Keratinocyte (primary cell): ENCODE measurements at places on chromosomes 1 and 21. TPM values are rescaled to one million over a fixed set of nuclear protein-coding genes. Genes with fewer than 3 reads are reported as not detected.

LRIF1 gene
- polyA plus RNA-seq, result 9.0 to 12.0 TPM (median 9.1 TPM) in 3 replicates

DNA sequence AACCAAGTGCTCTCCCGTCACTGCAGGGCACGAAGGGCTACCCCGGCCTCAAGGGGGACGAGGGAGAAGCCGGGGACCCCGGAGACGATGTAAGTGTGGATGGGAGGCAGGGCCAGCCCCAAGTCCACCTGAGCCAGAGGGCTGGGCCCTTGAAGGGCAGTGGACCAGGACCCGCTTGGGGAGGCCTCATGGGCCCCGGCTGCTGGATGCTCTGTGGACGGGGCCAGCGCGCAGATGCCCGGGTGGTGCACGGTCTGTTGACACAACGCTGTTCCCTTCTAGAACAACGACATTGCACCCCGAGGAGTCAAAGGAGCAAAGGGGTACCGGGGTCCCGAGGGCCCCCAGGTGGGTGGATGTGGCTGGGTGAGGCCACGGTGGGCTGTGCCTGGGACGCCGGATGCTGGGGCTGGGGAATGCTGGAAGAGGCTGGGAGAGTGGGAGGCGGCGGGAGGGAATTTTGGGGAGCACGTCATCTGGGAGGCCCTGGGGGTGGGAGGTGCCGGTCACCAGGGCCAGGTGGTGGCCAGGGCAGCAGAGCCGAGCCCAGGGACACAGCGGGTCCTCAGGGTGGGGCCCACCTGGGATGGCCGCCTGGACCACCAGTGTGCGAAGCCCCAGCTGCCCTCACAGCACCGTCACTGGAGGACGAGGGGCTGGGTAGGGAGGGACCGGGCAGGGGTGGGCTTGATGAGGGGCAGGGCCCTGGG lies 17.5 kb downstream of the COL6A1 start:
- no peak for DNase-seq

- DNase-seq, result no peak
Observed at GRCh38 chr1:76106719-76107235, 32.2 kb downstream of the ST6GALNAC3 start.

- DNase-seq, result no peak
Observed at GRCh38 chr1:165449131-165449530, 4.2 kb upstream of the RXRG start.

DNM3 gene
- 1.6 to 2.0 TPM (median 1.9 TPM) in 3 replicates for polyA plus RNA-seq

KCNT2 gene
- 0.01 TPM in 1 of 3 replicates, not detected in the others for polyA plus RNA-seq

GRCh38 chr1:58968360-58968952 lies 184.6 kb upstream of the JUN start:
- no peak for DNase-seq

- no peak for DNase-seq
Observed at GRCh38 chr1:28601696-28602095, 9.6 kb downstream of the RAB42 start.

DNA sequence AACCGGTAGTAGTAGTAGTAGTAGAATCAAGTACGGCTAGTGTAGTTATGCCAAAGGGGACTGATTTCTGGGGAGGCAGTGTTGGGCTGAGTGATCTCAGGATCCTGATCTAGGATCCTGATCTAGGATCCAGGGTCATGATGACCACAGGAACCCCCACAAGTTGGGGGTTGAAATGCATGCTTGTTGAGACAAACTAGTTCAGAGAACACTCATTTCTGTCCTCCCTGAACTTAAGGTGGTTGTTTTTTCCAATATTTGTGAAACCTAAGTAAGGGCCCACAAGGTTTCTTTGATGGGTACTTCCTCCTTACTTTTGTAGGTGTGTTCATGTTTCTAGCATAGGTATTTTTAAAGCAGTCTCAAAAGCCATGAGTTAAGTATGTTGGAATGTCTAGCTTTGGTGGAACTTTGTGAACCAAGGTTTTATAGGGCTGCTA lies 33.9 kb upstream of the PDC start:
- DNase-seq, result no peak

NUF2 gene
- 1.2 to 10.6 TPM (median 5.1 TPM) in 3 replicates for polyA plus RNA-seq

TAS1R1 gene
- polyA plus RNA-seq, result not detected in 3 replicates

COL11A1 gene
- 0.06 to 0.37 TPM (median 0.06 TPM) in 3 replicates for polyA plus RNA-seq

TRIM58 gene
- polyA plus RNA-seq, result 0.09 to 0.29 TPM (median 0.14 TPM) in 3 replicates

GRCh38 chr1:229434641-229435051 lies 752 bp upstream of the ACTA1 start:
- DNase-seq, result no peak

DNA sequence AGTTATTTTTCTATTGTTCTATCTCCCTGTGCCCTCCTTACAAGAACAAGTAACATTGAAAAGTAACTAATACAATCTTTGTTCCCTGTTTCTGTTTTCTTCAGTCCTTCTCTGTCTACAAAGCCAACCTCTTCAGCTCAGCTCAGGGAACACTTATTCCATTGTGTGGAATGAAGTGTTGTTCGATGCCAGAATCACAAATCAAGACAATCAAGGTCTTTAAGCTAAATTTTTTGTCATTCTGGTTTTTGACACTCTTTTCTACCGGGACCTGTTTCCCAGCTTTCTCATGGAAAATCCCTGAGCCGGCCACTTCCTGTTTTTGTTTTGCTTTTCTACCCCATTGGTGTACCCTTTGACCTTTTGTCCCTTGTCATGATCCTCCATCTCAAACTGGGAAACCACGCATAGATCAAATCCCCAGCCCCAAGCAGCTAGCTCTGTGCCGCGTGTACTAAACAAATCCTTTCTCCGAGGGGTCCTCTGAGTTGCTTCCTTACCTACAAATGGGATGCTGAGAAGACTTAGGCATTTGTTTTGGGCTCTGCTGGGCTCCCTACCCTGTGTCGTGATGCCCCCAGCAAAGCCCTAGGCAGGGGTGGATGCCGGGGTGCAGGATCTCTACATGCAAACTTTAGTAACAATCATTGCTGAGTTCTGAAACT lies 141.8 kb downstream of the TOMM20 start:
- no peak for DNase-seq

OR2L3 gene
- polyA plus RNA-seq, result not detected in 3 replicates

DNA sequence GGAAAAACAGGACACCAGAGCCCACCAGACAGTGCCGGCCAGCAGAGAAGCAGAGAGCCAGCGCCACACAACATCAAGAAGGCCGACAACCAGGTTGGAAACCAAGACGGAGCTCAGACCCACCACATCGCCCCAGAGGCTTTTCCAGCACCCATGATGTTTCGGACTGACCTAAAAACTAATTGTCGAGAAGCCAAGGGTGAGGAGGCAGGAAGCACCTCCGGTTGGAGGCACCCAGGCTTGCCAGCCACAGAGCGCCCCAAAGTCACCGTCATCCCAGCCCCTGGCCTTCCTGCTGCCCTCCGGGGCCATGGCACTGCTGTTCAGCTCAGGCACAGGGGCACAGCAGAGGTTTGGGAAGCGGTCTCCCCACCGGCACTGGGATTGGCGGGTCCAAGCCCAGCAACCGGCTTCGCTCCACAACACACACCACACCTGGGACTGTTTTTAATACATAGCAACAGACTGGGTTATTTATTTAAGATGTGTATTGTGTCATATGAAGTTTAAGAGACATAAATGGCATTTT lies 67.2 kb downstream of the SLC37A1 start:
- DNase-seq, result no peak

DNA sequence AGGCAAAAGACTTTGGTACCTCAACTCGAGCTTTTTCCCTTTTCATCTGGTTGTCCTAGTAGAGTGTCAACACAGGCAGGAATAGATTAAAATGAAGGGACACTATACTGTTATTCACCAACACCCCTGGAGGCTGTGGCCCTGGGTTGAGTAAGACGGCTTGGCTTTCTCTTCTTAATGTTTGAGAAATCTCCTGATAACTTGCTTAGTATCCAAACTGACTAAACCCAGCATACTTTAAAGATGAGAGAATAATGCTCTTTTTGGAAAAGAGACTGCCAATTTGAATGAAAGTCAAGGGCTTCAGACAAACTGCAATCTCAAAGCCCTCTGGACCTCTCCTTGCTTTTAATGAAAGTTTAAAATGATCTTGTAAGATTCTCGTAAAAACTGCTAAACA lies 2.6 kb upstream of the SLC30A1 start:
- no peak for DNase-seq

GRCh38 chr1:90994461-90994860 lies 27.4 kb downstream of the ZNF644 start:
- DNase-seq, result no peak

PYGO2 gene
- polyA plus RNA-seq, result 15.1 to 22.3 TPM (median 15.9 TPM) in 3 replicates

SLC1A7 gene
- polyA plus RNA-seq, result not detected in 3 replicates

GRCh38 chr1:240998024-240998423 lies 359.0 kb downstream of the RGS7 start:
- DNase-seq, result no peak

CENPL gene
- polyA plus RNA-seq, result 4.9 to 9.4 TPM (median 7.6 TPM) in 3 replicates

- DNase-seq, result no peak
Observed at GRCh38 chr21:15095326-15095725, 30.5 kb upstream of the NRIP1 start.

DNA sequence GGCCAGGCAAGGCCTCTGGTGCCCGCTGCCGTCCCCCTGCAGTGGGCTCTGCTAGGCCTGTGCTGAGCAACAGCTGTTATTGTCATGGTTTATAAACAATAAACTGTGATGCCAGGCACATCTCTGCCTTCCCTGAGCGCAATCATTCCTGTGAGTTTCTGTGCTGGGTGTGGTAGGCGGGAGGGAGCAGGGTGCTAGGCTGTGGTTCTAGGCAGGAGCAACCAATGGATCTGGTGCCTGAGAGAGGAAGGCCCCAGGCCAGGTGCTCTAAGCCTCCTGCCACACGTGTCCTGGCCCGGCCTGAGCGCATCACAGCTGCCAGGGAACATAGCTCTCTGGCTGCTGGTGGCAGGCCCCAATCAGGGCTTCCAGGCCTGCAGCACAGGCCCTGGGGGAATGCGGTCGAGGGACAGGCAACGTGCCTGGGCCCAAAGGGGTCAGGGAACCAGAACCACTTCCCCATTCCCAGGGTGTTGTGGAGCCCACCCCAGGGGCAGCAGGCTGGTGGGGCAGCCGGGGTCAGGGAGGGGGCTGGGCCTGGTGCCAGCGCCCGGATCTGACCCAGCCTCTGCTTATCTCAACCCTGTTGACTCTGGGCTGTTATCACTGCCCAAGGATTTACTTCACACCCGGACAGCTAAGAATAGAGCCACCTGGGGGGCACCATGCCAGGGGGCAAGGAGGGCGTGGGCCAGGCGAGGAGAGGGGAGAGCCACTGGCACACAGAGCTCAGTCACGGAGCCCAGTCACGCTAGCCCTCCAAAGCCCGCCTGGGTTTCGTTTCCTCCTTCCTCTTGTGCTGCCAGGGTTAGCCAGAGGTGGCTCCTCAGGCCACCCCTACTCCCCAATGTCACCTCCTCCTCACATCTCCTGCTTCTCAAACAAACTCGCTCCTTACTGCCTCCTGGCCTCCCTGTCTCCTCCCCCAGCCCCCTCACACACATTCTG lies 11.5 kb downstream of the TRIM46 start:
- DNase-seq, result no peak

DNA sequence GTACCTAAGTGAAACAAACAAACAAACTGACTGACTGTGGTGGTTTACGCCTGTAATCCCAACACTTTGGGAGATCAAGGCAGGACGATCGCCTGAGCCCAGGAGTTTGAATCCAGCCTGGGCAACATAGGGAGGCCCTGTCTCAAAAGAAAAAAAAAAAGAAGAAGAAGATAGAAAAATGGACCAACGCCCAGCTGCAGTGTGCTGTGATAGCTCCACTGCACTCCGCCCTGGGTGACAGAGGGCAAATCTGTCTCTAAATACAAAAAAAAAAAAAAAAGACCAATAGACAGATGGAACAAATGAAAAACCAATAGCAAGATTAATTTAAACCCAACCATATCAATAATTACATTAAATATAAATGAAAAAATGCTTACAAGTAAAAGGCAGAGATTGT lies 13.9 kb downstream of the AKR7A3 start:
- DNase-seq, result no peak

TFF1 gene
- polyA plus RNA-seq, result not detected in 3 replicates
